ENCODE measurements at places on chromosomes 11 and 22.

GRCh38 chr11:78069465-78069864 lies 5.8 kb downstream of the THRSP start:
- DNase-seq = no peak

GRCh38 chr11:68418648-68419047 lies 41.9 kb upstream of the PPP6R3 start:
- no peak for DNase-seq

DNA sequence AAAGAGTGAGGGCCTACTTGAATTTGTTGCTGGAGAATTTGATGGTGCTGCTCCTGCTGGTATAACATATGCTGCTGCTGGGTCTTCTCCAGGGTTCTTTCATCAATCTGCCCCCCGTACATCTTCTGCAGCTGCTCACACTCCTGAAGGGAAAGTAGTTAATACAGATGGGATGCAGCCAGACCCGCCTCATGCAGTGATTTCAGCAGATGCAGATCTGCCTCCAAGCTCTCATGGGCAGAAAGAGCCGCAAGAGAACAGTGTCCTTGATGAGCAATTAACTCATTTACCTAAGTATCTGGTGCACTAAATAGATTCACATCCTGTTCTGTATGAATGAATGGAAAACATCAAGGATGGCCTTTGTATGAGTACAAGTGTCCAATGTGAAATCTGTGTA lies 24.8 kb upstream of the APOA1 start:
- DNase-seq = no peak

DNA sequence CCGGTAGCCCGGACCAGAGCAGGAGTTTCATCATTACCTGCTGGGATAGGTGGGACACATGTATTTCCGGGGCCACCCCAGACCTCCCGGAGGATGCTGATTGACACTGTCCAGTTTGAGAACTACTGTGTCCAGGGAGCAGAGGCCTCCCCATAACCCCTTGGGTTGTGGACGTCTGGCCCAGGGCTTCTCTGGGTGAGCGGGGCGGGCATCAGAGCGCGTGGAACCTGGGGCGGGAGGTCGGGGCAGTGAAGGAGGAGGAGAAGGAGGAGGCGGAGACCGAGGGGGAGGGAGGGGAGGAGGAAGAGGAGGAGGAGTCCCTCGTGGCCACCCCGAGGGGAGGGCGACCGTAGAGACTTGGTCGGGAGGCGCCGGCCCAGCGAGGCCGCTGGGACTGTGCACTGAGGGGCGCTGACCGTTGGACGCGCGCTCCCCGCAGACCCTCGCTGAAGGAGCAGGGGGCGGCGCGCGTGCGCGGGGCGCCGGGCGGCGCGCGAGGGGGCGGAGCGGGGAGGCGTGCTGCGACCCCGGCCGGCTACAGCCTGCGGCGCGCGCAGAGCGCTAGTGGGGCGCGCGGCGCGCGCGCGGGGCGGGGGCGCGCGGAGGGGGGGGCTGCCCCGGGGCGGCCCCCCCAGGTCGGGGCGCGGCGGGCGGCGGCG lies at the start of gene GRK3:
Gene GRK3, plus strand, starts transcription at position 356 of the 659 bp plus-strand sequence. CDS start 366 bp downstream, outside the sequence.
- DNase-seq = no peak

GRCh38 chr11:72771507-72771906 lies 19.3 kb upstream of the ARAP1 start:
- no peak for DNase-seq

DNA sequence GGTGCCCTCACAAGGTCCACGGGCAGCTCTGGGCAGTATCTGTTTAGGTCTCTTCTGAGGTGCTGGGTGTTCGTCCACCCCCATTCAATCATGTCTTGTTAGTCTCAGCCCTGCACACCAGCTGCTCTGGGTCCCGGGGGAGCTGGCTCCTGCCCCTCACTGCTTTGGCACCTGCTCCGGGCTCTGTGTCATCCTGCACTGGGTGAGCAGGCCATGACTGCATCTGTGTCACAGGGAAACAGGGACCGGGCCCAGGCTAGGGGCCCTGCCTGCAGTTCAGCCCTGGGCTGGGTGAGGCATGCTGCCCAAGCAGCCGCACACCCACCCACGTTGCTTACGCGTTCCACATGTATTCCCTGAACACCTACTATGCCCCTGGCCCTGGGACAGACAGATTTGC lies 43.9 kb downstream of the ELFN2 start:
- DNase-seq = no peak

DNA sequence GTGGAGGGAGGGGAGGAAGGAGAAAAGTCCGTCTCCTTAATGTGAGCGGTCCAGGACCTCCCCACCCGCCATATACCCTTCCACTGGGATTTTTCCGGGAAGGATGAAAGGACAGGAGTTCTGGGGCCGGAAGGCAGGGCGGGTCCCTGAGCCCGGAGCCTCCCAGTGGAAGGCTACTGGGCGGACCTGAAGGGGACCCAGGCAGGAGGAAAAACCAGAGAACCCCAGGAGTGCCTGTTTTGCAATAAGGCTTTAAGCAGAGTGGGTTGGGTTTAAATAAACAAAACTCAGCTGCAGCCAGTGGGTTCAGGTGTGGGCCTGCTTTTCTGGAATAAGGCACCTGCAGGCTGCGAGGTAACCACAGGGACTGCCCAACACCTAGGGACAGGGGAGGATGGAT lies 1.7 kb upstream of the CELSR1 start:
- DNase-seq = peak; percentile 19

DNA sequence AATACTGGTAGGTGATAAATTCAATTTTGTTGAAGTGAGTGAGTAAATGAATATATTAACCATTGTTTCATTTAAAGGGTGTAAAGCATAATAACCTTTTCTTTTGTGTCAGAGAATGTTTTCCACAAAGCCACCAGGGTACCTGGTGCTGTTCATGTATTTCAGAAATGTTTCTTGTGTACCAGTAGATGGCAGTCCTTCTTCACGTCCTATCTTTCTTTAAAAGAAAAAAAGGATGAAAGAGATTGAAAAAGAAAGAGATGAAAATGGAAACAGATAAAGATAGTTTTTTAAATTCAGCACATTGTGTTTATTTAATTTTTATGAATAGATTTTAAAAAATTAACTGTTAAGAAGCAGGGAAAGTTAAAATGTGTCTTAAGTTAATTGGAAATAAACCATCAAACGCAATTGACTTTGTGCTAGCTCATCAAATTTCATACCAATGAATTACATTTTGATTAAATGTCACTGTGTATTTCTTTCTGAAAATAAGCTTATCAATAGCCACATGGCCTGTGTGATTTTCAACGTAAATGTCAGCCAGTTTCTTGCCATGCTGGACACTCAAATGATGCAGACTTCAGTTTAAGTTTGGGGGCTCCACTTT lies 65.5 kb upstream of the CHORDC1 start:
- DNase-seq = peak; percentile 15

- DNase-seq = no peak
These were observed 976.9 kb upstream of the TENM4 start for GRCh38 chr11:80417681-80418080.

GRCh38 chr11:112928136-112928535 lies 33.1 kb upstream of the NCAM1 start:
- no peak for DNase-seq

DNA sequence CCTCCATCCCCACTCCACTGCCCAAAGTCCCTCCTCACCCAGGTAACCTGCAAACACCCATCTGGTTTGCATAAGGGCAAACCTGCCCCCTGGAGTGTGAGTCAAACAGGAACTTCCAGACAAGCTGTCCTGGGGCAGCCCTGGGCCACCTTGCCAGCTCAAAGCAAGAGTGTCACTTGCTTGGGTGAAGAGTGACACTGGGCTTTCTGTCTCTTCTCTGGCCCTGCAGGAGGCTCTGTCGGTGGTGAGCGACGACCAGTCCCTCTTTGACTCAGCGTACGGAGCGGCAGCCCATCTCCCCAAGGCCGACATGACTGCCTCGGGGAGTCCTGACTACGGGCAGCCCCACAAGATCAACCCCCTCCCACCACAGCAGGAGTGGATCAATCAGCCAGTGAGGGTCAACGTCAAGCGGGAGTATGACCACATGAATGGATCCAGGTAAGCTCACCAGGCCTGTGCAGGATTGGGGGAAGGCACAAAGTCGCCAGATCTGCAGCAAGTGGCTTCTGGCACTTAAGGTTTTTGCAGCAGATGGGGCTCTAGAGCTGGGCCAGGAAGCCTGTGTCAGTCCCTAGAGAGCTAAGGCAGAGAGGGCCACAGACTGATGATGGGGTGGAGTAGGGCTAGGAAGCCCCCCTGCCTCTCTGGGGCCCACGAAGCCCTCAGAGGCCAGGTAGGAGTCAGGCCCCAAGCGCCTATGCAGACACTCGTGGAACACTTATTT lies 64.2 kb downstream of the FLI1 start:
- no peak for DNase-seq

DNA sequence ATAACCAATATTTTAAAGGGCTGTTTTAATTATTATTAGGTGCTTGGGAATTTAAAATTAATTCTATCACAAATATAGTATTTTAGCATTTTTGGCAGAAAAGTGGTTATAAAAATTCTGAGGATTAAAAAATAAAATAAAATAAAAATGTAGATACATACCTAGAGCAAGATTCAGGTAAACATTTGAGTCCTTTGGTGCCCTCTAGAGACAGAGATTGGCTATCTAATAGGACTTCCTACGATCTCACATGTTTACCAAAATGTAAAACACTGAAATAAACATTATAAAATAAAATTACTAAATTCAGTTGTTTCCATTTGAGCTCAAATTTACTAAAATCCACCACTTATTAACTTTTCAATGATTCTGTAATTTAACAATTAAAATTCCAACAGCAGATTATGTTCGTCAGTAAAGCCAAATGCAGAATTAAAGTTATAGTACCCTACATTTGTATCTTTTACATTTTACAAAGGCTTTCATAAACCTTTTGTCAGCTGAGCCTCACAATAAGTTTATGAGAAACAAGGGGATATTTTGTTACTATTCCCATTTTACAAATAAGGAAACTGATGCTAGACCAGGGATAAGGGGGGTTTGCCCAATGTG lies 27.7 kb downstream of the SLC36A4 start:
- no peak for DNase-seq

GRCh38 chr11:35101223-35101622 lies 37.7 kb upstream of the CD44 start:
- DNase-seq = no peak

- DNase-seq = no peak
These were observed 111.6 kb upstream of the BMAL1 start for GRCh38 chr11:13166036-13166435.

GRCh38 chr11:58616594-58616993 lies 5.9 kb upstream of the CNTF start:
- no peak for DNase-seq

DNA sequence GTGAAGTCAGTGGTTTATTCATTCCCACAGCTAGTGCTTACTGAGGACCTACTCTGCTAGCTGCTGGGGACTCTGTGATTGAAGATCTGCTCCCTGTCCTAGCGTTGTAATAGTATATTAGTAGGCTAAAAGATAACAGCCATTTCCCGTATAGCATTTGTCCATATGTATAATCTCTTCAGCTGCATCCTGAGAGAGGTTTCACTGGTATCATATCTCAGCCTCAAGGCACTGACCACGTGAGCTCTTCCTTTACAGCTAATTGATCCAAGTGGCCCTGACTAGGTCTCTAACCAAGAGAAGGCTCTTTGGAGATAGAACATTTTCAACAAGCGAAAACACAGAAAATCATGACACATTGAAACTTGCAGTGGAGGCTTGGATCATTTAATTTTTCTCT lies 110.2 kb downstream of the APIP start:
- no peak for DNase-seq

DNA sequence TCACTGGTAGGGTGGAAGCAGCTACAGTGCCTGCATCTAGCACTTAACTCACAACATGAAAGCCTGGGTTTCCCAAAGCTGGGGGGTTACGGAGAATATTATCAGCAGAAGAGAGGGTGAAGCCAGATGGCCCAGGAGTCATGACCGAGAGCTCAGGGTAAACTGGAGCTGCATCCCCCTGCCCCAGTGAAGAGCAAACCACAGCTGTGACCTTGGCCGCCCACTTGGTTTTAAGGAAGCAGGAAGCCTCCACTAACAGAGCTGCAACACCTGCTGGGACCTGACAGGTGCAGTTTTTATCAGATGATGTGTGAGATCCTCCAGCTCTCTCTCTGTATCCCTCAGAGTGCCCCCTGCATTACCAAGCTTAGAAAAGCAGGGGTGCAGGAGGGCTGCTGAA lies 20.9 kb downstream of the TCP11L1 start:
- no peak for DNase-seq

DNA sequence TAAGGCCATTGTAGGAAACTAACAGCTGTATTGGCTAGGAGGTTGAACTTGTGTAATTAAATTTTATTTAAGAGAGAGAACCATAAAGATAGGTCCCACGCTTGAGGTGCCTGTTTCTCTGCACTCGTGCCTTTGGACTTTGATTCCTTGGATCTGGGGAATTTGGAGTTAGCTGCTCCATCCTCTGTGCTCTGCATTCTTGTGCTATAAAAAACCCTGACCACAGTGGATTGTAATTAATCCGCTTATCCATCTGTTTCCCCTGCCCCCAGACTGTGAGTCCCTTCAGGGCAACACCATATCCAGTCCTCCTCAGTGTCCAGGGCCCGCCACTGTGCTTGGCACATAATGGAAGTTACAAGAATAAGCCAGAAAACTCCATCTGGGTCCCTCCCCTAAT lies 169.8 kb downstream of the SPON1 start:
- DNase-seq = no peak

- no peak for DNase-seq
These were observed 38.8 kb downstream of the LRRC32 start for GRCh38 chr11:76631566-76632308.
